Activated naive CD4-positive, alpha-beta T cell treated with anti-CD3 and anti-CD28 coated beads, Interleukin-2, amount 50 U/mL, for 72 hours (primary cell): ENCODE measurements at places on chromosomes 13 and 19.

GRCh38 chr19:39544226-39544903 lies 4.4 kb upstream of the EID2 start:
- no peak for DNase-seq

DNA sequence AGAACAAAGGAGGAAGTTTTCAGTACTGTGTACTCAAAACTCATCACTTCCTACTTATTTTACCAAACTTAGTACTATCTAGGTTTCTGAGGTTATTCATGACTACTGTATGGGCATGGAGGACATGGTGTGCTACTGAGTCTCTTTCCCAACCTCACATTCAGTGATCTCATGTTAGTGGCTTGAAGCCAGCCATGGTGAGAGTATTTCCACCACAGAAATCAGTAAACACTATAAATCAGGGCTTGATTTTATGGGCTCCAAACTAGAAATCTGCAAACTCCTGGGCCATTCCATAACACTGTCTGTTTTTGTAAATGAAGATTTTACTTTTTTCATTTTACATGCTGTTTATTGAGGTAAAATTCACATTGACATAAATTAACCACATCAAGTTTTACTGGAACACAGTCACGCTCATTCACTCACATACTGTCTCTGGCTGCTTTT lies 19.7 kb downstream of the MED26 start:
- no peak for DNase-seq

- DNase-seq: no peak
Observed at GRCh38 chr19:51980116-51980736, 6.4 kb downstream of the ZNF350 start.

- no peak for DNase-seq
Observed at GRCh38 chr13:102597029-102597961, 509 bp downstream of the TPP2 start.

- DNase-seq: peak; percentile 17
Observed at GRCh38 chr19:19321141-19321577, 530 bp downstream of the MAU2 start.

DNA sequence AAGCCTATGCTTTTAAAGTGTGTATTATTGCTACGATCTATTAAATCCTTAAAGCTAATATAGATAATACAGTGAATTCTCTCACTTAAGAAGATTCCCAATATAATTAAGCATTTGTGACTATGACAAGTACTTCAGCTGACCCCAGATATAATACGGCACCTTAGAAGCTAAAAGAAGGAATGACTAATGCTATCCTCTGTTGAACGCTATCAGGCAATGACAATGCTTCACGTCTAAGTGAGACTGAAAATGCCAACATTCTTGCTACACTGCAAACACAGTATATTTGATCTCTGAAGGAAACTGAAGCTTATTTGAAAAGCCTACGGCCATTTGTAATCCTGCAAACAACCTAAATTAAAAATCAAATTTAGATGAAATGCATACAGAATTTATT lies 19.7 kb downstream of the VWA8 start:
- no peak for DNase-seq

- no peak for DNase-seq
Observed at GRCh38 chr19:755063-755462, 4.2 kb downstream of the MISP start.

- DNase-seq: peak; percentile 63
Observed at GRCh38 chr19:19591133-19591825, 27.2 kb downstream of the PBX4 start.

GRCh38 chr19:51751655-51752054 lies at the start of gene FPR1:
Gene FPR1 (minus strand): TSS chr19:51751878. CDS start chr19:51746994, 4,884 bp downstream.
- no peak for DNase-seq

GRCh38 chr13:39100996-39101738 lies 62.9 kb downstream of the NHLRC3 start:
- no peak for DNase-seq

DNA sequence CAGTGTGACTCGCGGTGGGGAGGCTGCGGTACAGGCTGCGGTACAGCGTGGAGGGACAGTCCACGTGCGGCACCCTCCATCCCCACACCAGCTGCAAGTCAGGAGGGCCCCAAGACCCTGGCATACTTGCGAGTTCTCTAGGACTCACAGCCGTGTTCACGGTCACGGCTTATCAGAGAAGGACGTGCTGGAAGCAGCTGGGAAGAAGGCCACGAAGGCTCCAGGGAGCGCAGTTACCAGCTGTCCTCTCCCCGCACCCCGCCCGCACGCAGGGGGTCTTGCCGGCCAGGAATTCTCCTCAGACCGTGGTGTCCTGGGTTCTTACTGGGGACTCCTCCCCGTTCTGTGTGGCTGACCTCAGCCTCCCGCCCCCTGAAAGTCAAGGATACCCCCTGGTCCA lies 6.2 kb downstream of the ZNF444 start:
- no peak for DNase-seq

DNA sequence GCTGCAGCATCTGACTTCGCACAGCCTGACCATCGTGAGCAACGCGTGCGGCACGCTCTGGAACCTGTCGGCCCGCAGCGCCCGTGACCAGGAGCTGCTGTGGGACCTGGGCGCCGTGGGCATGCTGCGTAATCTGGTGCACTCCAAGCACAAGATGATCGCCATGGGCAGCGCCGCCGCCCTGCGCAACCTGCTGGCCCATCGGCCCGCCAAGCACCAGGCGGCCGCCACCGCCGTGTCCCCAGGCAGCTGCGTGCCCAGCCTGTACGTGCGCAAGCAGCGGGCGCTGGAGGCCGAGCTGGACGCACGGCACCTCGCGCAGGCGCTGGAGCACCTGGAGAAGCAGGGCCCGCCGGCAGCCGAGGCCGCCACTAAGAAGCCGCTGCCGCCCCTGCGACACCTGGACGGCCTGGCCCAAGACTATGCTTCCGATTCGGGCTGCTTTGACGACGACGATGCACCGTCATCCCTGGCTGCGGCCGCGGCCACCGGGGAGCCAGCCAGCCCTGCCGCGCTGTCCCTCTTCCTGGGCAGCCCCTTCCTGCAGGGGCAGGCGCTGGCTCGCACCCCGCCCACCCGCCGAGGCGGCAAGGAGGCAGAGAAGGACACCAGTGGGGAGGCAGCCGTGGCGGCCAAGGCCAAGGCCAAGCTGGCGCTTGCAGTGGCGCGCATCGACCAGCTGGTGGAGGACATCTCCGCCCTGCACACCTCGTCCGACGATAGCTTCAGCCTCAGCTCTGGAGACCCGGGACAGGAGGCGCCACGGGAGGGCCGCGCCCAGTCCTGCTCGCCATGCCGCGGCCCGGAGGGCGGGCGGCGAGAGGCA lies 13.6 kb downstream of the C19orf25 start:
- no peak for DNase-seq

- no peak for DNase-seq
Observed at GRCh38 chr19:30362156-30362754, 9.9 kb upstream of the ZNF536 start.

- DNase-seq: peak; percentile 31
Observed at GRCh38 chr19:37251308-37252229, 33.6 kb downstream of the ZNF383 start.

GRCh38 chr13:75347925-75348324 lies 134.0 kb downstream of the TBC1D4 start:
- DNase-seq: no peak

- no peak for DNase-seq
Observed at GRCh38 chr13:111943229-111943795, 123.6 kb upstream of the SOX1 start.

DNA sequence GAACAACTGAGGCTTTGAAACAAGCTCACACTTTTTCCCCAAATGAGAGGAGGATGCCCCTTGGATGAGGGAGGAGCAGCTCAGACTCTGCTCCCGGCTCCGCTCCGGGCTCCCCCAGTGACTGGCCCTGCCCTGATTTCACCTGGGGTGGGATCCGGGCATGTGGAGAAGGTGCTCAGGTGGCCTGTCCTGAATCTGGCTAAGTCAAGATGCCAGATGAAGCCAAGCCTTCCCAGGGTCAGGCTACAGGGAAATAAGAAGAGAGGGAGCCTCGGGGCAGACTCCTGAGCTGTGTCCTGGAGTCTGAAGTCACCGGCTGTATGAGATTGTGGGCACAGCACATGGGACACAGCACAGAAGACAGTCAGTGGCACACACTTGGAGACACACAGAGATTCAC lies 10.3 kb downstream of the CEACAM5 start:
- no peak for DNase-seq

DNA sequence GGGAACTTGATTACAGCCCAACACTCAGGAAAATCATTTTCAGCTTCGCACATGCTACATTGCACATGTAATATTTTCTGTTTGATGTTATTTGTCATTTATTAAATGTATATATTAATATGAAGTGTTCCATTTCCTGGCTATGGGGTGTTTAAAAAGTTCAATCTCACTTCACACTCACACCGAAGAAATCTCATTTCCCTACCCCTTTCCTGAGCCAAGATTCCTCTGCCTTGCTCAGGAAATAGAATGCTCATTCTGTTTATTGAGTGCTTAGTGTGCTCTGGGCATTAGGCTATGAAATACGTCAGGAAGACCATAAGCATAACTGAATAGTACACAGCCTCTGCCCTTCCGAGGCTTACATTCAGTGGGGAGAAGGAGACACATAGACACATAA lies 331.9 kb upstream of the TSHZ3 start:
- DNase-seq: no peak

DNA sequence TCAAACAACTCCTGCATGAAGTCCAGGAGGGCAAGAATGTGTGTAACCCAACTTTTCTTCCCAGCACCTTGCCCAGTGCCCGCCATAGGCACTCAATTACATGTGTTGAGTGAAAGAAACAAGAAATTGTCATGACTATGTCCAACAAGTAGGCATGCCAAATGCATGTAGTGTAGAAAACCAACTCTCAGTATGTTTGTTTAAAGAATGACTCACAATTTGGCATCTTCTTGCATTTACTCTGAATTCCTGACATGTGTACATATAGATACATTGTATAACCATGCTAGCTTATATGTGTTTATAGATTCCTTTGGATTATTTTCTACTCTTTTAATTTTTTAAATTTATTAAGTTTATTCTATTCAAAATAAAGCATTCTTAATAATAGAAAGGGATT lies 305.0 kb downstream of the EFNB2 start:
- DNase-seq: no peak

DNA sequence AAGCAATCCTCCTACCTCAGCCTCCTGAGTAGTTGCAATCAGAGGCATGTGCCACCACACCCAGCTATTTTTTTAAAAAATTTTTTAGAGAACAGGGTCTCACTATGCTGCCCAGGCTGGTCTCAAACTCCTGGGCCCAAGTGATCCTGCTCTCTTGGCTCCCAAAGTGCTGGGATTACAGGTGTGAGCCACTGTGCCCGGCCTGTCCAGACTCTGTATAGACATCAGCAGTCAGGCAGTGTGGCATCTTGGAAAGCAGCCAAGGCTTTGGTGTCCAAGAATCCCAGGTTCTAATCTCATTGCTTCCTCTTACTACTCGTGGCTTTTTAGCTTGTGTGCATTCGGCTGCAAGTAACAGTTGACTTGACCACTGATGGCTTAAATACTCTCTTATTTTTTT lies 43.4 kb downstream of the BICRA start:
- no peak for DNase-seq

DNA sequence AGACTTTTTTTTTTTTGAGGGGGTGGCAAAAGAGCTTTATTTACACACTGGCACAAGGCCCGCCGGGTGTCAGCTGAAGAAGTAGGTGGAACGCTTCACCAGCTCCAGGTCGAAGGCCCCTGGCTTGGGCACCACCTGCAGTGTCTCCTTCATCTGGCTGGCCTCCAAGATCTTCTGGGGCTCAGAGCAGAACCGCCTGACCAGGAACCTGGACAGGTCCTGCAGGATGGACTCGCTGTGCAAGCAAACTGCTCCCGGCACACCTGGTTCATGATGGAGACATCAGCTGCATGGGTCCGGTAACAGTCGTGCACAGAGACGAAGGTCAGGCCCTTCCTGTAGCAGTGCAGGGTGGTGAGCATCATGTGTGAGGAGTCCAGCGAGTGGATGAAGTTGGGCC lies 4.4 kb upstream of the CYP4F2 start:
- no peak for DNase-seq

GRCh38 chr19:29574510-29574909 lies 31.6 kb upstream of the POP4 start:
- DNase-seq: no peak

DNA sequence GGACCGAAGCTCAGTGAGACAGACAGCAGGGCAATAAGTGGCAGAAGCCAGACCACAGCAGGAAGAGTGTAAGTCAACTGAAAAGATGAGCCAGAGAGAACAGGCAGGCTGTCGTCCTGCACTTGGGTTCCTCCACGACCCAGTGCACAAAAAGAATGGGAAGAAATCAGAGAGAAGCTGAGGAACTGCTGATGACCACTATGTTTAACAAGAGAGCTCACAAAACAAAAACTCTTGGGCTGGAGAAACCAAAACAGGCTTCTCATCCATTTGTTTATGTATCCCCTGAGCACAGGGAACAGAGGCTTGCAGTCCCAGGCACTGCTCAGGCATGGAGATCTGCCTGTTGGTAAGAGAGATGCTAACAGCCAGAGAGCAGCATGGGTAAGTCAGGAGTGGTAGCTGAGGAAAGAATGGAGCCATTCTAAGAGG lies 14.0 kb downstream of the AKAP8L start:
- DNase-seq: no peak

DNA sequence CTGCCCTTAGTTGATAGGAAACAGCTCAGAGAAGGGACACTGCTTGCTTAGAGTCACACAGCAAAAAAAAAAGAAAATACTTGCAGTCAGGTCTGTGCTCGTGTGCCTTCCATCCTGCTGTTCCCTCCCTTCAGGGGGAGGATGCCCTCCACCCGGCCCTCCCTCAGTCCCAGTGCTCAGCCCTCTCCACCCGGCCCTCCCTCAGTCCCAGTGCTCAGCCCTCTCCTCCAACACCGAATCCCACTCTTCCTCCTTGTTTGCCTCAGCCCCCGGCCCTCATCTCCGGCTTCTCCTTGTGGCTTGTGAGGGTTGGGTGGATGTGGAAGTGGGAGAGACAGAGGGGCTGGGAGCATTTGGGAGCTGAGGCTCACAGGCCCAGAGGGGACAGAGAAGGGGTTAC lies 5.8 kb downstream of the TFPT start:
- DNase-seq: no peak
